Vagina (tissue), 2 donors: ENCODE measurements at places on chromosomes 2 and 18.

GRCh38 chr18:35991696-35992095 lies 19.2 kb downstream of the RMP24 start:
- no peak for DNase-seq

DNA sequence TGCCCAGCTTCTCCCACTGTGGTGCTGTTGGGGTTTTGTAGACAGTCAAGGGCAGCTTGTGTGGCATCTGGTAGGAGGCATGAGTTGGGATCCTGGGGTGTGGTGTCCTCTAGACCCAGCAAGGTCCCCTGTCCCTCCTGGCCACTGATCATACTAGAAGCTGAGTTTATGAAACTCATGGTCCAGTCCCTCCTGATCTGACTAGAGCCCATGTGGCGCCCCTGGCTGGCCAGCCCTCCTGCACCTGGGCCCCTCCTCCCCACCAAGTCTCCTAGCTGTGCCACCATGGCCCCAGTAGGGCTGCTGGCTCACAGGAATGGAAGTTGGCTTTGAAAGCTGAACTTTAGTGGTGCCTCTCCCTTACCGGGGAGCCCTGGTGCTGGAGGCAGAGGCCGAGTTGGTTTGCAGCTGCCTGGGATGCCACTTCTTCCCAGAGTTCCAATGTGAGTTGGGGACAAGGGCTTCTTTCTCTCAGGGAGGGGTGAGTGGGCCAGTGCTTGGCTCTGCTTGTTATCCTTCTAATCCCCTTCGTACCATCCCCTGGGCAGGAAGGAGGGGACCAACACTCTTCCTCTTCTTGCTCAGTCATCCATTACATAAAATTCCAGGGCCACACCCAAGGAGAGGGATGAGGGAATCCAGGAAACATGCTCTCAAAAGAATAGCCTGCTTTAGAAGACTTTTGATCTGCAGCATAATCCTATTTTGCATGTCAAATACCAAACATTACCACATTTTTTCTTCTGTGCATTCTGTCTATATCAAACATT lies 37.5 kb upstream of the HAAO start:
- peak; percentile 58 for DNase-seq

GRCh38 chr2:219596954-219597551 lies 604 bp upstream of the STK11IP start:
- no peak for DNase-seq

DNA sequence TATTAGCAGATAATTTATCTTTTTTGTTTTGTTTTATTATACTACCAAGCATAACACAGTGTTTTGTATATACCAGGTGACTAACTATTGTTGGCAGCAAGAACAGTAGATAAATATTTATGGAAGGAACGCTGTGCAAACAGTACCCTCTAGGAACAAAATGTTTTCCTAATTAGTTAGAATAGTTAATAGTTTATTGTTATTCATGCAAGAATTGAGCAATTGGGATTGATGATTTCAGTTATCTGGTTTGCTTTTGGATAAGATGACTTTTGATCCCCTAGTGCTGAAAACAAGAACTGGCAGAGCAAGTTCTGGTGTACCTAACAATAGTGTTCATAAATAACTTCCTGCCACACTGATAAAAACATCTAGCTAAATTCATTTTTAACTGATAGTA lies 323.3 kb downstream of the TGIF1 start:
- no peak for DNase-seq

- no peak for DNase-seq
Observed at GRCh38 chr2:127622561-127623387, 23.2 kb upstream of the GPR17 start.

DNA sequence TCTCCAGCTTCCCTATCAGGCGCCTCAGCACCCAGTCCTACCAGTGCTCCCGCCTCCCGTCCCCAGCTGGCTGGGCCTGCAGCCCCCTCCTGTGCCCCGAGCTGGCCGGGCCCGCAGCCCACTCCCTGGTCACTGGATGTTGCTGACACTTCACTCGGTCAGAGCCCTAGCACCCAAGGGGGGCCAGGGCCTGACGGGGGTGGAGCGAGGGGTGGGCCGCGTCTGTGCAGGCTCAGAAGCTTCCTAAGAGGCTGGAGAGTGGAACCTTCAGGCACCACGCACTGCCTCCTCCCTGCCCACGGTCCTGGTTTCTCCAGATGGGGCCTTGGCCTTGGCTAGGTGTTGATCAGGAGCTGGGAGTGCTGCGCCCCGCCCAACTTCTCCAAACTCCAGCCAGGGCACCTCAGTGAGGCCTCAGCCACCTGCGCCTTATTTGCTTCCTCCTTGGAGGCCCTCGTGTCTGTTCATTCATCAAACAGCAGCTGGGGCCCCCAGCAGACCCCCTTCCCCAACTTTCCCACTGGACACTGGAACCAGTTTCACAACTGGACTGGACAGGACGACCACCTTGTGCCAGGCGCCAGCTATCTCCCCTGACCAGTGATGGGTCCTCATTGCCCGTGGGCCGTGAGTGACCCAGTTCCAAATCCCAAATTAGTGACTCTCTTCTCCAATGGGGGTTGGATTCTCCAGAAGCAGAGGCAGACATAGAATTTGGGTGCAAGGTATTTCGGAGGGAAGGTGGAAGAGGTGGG lies 16.7 kb downstream of the CAPN10 start:
- no peak for DNase-seq

GRCh38 chr2:127759931-127760330 lies 51.0 kb downstream of the WDR33 start:
- no peak for DNase-seq

- DNase-seq = no peak
Observed at GRCh38 chr2:63310614-63311013, 260.0 kb downstream of the OTX1 start.

GRCh38 chr2:17851731-17852585 lies 26.5 kb upstream of the KCNS3 start:
- no peak for DNase-seq
